Activated CD8-positive, alpha-beta T cell treated with anti-CD3 and anti-CD28 coated beads for 36 hours (primary cell): ENCODE measurements at places on chromosomes 16 and 17. TPM values are rescaled to one million over a fixed set of nuclear protein-coding genes. Genes with fewer than 3 reads are reported as not detected.

The KIF18B gene
- 38.1 TPM for total RNA-seq

The KCNJ2 gene
- not detected for total RNA-seq

The NCBP3 gene
- total RNA-seq, result 41.1 TPM

The GSG1L gene
- not detected for total RNA-seq

The CHRNE gene
- total RNA-seq, result 0.45 TPM

The CDH8 gene
- not detected for total RNA-seq

The CACNG1 gene
- not detected for total RNA-seq

The NRN1L gene
- total RNA-seq, result not detected

DNA sequence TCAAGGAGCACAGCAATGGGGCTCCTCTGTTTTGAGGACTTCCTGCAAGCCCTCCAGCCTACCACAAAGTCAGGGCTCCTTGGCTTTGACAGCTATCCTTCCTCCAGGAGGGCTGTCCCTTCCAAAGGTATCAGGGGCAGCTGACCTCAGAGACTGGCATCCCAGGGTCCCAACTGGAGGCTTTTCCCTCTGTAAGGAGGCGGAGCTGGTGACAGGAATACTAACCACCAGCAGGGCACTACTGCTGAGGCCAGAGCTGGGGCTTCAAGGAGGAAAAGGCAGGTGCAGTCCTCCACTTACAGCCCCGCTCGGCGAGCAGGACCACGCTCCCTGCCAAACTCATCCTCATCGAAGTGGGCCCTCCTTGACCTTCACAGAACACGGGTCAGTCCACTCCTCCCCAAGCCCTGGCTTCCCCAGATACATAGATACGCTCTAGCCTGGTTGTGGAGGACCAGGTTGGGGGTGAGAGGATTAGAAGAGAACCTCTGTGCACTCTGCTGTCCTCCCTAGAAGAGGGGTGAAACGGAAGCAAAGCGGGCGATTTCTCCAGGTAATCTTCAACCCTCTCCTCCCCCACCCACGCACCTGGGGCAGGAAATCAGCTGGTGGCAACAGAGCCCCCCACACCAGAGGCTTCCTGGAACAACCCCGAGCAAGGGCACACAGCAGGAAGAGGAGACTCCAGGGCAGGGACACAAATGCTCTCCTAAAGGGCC, 20.5 kb downstream of the ST3GAL2 start:
- peak; percentile 73 for DNase-seq

- peak; percentile 58 for DNase-seq
Observed at GRCh38 chr17:1473170-1473569, 17.1 kb upstream of the CRK start.

- no peak for DNase-seq
Observed at GRCh38 chr17:42055027-42055426, 4.6 kb upstream of the C17orf113 start.

- no peak for DNase-seq
Observed at GRCh38 chr17:20961586-20961985, 81.2 kb downstream of the USP22 start.

- no peak for DNase-seq
Observed at GRCh38 chr16:52548261-52549010, 1.5 kb upstream of the TOX3 start.

DNA sequence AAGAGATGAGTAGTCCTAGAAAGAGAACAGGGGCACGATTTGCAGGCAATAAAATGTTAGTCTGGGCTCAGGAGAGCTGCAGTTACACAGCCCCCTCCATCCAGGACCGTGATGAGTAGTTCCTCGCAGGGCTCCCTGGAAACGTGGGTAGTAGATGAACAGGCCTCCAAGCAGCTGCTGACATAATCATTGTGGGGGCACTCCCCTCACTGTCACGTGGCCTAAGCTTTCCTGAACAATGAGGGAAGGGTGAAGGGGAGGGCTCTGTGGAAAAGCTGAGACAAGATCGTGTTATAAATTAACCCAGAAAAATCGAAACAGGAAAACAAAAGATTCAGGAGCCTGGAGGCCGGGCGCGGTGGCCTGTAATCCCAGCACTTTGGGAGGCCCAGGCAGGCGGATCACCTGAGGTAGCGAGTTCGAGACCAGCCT, 1.3 kb upstream of the PER1 start:
- peak; percentile 84 for DNase-seq

DNA sequence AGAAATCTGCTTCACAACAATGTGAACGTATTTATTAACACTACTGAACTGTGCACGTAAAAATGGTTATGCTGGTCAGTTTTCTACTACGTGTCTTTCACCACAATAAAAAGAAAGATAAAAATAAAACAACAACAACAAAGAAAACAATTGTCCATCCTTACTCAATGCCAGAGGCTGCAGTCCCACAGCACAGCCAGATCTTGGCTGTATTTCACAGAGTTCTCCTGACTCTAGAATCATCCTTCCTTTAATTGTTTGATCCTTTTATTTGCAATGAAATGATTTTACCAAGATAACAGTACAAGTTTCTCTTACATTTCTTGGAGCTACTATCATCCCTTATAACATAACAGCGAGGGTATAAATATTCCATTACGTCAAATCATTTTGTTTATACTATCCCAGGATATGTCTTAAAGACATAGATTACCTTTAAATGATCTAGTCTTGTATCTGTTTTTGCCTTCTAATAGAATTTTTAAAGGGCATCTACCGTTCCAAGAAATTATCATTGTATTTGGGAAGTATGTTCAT, 103.3 kb downstream of the SLC39A11 start:
- no peak for DNase-seq

GRCh38 chr17:62191390-62192361, 126.6 kb upstream of the MED13 start:
- no peak for DNase-seq

GRCh38 chr17:44900894-44901293, 1.6 kb upstream of the EFTUD2 start:
- no peak for DNase-seq

DNA sequence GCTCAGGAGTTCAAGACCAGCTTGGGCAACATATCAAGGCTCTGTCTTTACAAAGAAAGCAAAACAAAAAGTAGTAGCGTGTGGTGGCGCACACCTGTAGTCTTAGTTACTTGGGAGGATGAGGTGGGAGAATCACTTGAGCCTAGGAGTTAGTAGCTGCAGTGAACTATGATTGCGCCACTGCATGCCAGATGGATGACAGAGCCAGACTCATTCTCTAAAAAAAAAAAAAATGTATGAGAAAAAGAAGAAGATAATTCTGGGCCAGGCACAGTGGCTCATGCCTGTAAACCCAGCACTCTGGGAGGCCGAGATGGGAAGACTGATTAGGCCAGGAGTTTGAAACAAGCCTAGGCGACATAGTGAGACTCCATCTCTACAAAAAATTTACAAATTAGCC, 28.5 kb downstream of the STAT5B start:
- DNase-seq, result no peak

- DNase-seq, result no peak
Observed at GRCh38 chr17:81233811-81234505, 4.9 kb downstream of the TEPSIN start.

DNA sequence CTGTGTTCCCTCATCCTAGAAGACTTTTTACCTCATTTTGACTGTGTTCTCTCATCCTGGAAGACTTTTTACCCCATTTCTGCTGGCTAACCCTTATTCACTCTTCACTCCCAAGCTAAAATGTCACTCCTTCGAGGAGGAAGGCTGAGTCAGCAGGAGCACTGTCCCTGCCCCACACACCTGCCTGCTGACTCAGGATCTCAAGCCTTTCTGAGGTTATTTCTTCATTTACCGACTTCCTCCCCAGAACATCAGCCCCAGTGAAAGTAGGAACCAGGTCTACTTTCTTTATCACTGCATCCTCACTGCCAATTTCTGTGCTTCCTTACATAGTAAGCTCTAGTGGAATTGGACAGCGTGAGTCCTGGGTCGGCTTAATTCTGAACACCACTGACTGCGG, 220.6 kb downstream of the HS3ST4 start:
- DNase-seq, result no peak

DNA sequence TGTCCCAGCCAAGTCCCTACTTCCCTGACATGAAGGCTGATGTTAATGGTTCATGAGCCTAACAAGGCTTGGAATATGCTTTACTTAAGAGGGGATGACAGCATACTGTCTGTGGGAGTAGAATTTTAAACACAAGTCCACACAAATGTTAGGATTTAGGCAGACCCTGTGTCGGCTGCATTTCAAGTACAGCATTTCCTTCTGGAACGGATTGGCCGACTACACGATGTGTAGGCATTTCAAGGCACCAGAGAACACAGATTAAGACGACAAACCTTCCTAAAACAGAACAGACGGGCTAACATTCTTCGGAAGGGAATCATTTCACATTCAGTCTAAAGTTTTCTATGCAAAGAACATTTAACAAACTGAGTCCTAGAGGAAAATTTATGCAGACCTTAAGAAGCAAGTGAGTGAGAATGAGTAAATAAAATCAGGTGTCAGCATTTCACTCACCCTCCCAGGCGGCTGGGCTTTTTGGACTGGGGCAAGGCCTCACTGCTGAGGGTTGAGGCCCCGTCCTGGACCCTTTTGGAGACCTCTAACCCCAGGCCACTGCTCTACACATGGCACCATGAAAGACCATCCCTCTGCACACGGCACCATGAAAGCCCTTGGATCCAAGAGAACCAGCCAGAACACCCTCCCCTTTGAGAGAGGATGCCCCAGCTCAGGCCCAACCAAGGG, 67.5 kb downstream of the SMPD3 start:
- no peak for DNase-seq

DNA sequence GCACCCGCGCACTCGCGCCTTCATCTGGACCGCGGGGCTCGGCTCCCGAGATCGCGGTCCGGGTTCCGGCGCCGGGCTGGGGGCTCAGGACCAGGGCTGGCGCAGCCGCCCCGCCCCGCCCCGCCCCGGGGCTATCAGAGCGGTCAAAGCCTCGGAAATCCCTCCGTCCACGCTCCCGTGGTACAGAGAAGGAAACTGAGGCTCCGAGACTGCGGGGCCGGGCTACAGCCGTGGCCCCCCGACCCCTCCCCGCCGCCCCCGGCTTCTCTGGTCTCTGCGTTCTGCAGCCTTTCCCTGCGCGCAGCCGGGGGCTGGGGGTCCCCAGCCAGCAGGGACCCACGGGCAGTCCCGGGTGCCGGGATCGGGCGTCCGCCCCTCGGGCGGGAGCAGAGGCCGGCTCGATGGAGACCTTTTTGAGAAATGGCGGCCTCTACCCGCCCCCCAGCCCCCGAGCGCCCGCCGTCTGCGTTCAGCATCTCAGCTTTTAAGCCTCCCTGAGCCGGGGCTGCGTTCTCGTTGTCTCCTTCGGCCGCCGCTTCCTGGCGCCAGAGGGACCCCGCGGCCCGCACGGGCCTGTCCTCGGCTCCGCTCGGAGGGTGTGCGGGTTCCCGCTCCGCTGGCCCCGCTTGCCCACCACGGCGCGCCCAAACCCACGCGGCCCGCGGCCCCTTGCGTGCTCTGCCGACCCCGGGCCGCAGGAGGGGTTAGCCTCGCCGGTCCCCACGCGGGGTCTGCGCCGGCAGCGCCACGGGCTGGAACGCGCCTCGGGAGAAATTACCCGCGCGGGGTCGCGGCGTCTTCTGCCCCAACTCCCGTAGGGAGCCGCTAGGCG, 1.5 kb upstream of the NPTX1 start:
- peak; percentile 54 for DNase-seq

DNA sequence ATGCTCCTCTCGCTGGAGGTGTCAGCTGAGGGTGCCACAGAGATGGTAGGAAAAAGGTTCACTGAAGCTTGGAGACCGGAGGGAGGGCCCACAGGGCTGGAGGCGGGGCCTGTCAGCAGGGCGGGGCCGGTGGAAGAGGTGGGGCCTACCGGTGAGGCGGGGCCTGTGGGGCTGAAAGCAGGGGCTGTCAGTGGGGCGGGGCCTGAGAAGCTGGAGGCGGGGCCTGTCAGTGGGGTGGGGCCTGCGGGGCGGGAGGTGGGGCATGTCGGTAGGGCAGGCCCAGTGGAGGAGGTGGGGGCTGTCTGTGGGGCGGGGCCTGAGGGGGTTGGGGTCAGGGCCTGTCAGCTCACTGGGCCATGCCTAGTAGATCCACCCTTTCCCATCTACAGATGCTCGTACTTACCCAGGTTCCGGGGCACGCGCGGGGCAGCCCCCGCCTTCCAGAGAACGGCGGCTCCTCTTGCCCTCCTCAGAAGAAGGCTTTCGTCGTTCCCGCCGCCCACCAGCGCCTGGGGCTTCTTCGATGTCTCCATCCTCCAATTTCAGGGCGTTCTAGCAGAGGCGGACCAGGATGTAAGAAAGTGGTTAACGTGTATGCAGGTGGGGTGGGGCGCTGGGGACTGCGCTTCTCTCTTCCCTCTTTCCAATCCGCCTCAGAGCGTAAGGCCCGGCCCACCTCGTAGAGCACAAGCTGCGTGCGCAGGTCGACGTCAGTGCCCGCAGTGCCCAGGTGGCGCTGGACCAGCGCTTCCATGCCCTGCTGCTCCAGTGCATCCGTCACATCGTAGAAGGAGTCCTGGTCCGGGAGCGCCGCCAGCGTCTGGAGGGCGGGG, 9.8 kb downstream of the TMEM208 start:
- peak; percentile 89 for DNase-seq

DNA sequence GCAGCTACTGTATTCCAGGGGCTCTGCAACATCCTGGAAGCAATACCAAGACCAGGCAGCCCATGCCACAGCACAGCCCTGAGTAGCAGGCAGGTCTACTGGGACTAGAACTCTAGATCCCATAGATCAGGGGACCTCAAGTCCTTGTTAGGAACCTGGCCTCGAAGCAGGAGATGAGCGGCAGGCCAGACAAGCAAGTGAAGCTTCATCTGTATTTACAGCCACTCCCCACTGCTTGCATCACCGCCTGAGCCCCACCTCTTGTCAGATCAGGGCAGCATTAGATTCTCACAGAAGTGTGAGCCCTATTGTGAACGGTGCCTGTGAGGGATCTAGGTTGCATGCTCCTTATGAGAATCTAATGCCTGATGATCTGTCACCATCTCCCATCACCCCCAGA, 295.7 kb upstream of the TNRC6C start:
- DNase-seq, result peak; percentile 19

GRCh38 chr16:85878875-85879274, 20.1 kb upstream of the IRF8 start:
- DNase-seq, result no peak

DNA sequence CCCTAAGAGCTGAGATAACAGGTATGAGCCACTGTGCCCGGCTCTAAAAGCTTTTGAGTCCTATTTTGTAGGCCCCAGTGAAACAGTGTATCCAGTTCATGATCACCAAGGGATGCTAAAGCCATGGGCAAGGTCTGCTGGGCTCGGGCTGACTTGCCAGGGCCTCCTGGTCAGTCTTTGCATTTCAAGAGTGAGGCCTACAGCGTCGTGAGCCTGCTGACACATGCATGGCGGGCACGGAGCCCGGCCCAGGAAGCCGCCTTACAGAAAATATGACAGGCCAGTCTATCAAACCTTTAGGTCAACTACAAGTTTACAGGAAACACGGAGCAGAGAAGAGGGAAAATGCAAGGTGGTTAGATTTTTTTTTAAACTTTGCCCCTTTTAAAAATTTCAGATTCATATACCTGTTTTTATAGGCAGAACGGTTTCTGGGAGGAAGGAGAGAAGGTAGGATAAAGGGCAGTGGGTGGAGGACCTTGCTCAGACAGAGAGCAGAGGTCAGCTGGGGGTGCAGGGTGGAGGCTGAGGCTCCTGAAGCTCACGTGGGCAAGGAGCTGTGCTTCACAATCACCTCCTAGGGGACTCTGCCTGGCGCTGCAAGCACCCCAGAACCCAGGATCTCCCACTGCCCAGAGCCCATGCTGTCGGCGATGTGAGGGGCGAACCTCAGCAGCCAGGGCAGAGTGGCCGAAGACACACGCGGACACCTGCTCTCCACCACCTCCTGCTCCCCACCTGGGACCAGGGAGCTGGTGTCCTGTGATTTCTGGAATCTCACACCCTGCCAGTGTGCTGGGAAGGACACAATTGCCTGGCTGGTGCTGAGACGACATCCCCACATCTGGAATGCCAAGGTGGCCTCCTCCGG, 21.3 kb downstream of the C16orf95 start:
- no peak for DNase-seq

GRCh38 chr17:61551255-61551742, 39.7 kb downstream of the NACA2 start:
- no peak for DNase-seq
